ENCODE measurements at places on chromosomes 3 and 15.

DNA sequence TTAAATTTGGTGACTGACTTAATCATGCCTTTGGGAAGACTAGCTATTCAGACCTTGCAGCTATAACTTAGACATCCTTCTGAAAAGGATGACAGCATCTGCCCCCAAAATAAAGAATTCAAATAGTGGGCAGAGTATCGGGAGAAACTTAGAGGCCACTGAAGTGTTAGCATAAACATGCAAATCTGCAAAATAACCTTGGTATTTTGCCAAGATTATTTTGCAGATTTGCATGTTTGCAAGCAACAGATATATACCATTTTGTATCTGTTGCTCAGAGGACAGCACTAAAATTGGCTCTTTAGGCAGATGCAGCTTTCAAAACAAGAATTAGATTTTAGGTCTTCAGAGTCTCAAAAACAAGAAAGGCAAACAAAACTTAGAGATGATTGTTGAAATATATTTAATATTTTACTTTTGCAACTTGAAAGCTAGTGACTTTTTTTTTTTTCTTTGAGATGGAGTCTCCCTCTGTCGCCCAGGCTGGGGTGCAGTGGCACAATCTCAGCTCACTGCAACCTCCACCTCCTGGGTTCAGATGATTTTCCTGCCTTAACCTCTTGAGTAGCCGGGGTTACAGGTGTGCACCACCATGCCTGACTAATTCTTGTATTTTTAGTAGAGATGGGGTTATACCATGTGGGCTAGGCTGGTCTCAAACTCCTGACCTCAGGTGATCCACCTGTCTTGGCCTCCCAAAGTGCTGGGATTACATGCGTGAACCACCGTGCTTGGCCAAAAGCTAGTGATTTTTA, 47.8 kb downstream of the KBTBD8 start:
- DNase-seq, result no peak

DNA sequence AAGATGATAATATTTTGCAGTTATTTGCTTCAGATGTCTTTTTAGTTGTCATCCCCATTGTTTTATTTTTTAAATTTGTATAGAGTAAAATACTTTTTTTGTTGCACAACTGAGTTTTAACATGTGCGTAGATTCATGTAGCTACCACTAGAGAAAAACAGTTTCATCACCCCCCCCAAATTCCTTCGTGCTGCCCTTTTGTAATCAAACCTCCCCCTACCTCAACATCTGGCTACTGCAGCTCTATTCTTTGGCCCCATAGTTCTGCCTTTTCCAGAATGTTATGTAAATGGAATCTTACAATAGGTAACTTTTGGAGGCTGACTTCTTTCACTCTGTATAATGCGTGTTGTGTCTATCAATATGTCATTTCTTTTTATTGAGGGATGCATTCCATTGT, 232.0 kb upstream of the RASGRP1 start:
- DNase-seq, result no peak

- DNase-seq, result no peak
Measured at GRCh38 chr3:80017369-80017768, 249.6 kb upstream of the ROBO1 start.

GRCh38 chr3:23324745-23325144, 121.6 kb downstream of the UBE2E2 start:
- no peak for DNase-seq

GRCh38 chr15:25504307-25504706, 65.5 kb upstream of the UBE3A start:
- DNase-seq, result no peak

GRCh38 chr3:170302008-170302407, 55.5 kb upstream of the SKIL start:
- no peak for DNase-seq

DNA sequence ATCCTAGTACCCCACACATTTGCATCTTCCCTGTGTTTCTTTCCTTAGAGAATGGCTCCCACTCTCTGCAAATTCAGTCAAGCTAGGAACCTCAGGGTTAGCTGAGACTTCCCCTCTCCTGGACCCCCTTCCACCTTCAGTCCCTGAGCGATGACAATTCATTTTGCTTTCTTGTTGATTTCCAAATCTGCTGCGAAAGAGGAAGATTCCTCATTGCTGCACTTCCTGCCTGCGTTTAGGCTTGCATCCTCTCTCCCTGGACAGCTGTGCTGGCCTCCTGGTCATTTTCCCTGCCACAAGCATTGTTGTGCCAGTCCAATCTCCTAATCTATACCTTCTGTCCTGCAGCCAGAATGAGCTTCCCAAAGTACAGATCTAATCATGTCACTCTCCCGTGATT, 12.3 kb upstream of the DGKG start:
- DNase-seq, result no peak

- DNase-seq, result no peak
Measured at GRCh38 chr15:79007066-79007465, 62.2 kb upstream of the CTSH start.

- DNase-seq, result no peak
Measured at GRCh38 chr3:166721466-166721865, 658.6 kb downstream of the ZBBX start.
